Stimulated activated CD4-positive, alpha-beta T cell treated with anti-CD3 and anti-CD28 coated beads, Interleukin-4, amount 100 ng/mL, for 24 hours (primary cell): ENCODE measurements at places on chromosomes 7 and 10.

DNA sequence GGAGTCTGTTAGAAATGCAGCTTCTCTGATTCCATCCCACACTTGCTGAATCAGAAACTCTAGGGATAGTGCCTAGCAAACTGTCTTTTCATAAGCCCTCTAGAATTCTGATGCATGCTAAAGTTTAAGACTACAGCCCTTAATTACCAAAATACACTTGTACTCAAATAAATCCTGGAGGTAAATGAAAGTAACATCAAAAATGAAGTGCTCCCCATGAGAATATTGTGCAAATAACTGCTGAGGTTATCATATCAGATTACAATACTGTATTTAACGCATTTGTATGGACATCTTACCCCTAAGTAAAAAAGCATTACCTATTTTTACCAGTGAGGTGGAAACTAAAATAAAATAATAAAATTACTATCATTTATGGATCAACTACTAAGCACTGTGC, 104.7 kb downstream of the CHCHD3 start:
- DNase-seq: no peak

DNA sequence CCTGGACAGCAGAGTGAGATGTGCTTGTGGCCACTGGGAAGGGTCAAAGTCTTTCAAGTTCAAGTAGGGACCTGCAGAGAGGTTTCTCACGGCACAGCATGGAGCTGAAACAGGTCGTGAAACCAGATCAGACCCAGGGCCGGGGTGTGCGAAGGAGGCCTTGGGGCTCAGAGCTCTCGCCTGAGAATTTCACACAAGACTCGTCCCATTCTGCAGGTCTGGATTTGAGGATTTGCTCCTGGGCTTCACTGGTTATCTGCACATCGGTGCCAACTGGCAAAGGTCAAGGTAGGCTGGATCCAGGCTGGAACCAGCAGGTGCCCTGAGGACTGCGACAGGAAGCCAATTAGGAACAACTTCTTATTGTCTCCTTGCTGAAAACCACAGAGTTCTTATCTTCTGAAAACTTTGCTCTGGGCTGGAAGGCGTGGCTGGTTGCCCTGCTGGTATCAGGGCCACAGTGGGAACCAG, 24.0 kb upstream of the GTF2I start:
- no peak for DNase-seq

DNA sequence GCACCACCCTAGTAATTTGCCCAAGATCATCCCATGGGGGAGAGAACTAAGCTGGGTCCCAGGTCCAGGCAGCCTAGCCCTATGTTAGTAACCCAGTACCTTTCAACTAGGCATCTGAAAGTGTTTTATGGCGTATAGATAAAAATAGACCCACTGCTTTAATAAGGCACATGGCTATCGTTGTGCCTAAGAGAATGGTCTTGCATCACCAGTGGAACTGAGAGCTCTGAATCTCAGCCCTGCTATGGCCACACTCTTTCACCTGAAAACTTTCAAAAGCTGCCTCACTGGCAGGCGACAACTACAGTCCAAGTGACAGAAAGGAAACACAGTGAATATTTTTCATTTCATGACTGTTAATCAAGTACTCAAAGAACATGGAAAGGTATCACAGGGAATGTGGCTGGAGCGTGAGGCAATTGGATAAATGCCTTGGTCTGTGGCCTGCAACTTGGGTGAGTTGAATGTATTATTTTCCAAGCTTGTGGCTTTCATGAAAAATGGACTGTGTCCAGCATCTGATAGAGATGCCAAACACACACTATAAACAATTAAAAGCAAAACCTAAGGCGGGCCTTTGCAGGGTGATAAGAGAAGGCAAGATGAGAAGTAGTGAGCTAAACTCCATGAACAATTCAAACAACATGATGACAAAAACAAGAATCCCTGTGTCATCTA, 18.0 kb upstream of the SFMBT2 start:
- no peak for DNase-seq

DNA sequence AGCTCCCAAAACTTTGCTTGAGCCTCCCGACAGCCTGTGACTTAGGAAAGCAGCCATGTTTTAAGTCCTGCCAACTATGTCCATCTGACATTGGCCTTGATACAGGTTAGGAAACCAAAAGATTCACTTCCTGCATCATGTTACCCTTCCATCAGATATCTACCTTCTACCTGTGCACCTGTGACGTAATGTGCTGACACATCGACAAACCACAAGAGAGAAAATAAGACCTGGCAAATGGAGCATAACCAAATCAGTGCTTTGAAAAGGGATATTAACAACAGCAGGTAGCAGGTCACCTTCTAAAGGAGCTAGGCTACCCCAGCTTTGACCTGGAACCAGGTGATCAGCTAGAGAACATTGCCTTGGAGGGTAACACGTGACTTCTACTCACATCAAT, 14.8 kb upstream of the PRR15 start:
- no peak for DNase-seq

DNA sequence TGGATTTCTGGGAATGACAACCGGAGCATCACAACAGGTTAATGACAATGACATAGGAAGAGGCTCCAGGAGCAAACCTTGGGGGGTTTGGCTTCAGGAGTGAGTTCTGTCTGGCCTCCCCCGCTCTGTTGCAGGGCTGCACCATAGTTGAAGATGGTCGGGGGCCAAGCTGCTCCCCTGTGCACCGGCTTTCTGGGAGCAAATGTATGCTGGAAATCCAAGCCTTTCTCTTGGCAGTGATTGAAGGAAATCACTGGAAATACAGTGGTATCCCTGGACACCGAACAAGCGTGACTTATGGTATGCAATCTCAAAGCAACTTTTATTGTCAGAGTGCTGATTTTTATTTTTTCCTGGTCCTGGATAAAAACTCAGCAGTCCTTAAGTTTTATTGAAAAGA, 251.9 kb upstream of the ZNF32 start:
- no peak for DNase-seq

DNA sequence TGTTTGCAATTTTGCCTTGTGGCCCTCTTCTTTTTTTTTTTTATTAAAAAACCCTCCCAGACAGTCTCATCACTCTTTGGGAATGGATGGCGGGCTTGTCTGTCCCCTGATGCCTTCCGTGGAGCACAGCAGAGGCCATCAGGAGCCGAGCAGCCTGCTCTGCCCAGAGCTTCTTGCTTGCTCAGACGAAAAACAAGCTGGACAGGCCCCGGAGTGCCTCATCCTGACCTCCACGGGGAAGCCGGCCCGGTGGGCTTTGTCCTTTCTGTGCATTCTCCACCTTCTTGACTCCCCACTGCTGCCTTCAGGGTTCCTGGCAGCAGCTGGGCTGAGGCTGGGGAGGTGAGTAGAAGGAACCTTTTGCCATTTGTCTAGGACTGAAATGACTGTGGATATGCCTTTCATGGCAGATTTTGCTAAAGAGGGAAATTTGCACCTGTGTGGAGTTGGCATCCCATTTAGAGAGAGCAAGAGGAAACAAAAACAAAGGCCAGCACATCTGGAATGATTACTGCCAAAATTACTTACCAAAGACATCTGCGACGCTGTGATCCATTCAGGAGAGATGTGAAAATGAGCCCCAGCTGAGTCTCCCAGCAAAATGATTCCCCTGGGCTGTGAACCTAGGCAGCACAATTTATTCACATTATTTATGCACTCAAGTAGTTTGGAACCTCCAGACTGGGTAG, 108.3 kb downstream of the AOAH start:
- no peak for DNase-seq

DNA sequence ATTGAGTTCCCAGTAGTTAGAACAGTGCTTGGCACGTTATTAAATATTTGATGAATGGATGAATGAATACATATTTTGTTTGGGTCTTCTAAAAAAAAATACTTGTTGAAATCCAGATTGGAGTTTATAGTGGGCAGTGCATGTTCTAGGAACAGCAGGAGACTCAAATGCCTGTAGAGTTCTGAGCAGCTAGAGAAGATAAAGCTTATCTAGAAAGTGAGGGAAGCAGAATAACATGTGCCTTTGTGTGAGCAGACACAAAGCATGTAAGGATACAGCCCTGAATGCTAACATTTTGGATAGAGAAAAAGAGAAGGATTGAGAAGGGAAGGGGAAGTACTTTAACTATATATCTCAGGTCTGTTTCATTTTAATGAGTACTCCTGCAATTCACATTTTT, 71.9 kb downstream of the SRI start:
- no peak for DNase-seq

DNA sequence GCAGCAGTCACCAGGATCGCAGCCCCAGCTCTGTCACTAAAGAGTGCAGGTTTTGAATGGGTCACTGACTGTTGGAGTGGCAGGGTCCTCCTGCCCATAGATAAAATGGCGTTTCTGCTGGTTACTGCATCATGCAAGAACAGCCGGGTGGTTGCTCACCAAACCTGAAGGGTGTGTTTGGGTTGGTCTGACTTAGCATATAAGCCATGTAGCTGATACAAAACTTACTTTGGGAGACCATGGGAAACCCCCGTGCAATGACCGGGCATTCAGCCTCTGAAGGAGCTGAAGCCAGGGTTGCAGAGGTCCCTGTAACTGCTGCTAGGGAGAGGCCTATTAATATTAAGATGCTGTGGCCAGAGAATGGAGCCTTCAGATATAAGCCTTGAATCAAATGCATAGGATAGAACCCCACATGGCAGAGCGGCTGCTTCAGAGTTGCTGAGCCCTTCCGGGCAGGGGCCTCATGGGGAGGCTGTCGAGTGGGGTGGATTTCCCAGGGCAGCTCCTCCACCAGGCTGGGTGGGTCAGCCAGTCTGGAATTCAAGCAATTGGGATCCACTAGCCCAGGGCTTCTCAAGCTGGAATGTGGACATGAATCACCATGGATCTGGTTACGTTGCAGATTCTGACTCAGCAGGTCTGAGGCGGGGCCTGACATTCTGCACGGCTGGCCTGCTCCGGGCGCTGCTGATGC, 70.9 kb upstream of the CTBP2 start:
- no peak for DNase-seq

DNA sequence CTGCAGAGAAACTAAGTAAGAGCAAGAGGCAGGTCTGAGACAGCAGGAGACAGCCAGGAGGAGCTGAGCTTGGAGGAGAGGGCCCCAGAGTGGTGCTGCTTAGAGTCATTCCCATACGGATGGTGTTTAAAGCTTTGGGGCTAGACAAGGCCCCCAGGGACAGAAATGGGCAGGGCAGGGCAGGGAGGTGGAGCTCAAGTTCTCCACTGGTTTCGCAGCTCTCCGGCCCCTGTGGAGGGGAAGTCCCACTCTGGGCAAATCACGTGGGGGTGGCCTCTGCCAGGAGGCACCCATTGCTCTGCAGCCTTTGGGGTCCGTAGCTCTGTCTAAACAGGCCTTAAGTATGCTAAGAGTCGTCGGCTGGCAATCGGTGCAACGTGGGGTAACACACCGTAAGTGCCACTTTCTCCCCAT, 1.0 kb upstream of the PTPRE start:
- DNase-seq: no peak
